ENCODE measurements at places on chromosomes 13 and 19.

DNA sequence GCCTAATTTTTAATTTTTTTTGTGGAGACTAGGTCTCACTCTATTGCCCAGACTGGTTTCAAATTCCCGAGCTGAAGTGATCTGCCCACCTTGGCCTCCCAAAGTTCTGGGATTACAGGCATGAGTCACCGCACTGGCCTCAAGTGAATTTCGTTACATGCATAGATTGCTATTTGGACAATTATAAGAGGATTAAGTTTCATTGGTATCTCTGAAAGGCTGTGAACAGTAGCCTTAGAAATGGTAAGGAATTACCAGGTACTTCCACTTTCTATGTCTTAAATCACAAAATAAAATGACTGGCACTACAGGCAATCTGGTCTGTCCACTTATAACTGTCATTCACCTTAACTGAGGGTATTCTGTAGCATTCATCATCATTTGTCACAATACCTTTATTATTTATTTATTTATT, 2.9 kb upstream of the CCDC9 start:
- no peak overlapping the region for H3K27ac ChIP-seq
- H3K4me1 ChIP-seq = peaks cover 10% of the 10 kb centered on the region
- H3K4me3 ChIP-seq = no peak overlapping the region
- DNase-seq = no peak

- no peaks in the 10 kb centered on the region for H3K4me1 ChIP-seq
- H3K36me3 ChIP-seq = no peaks in the 10 kb centered on the region
- H3K4me3 ChIP-seq = no peak overlapping the region
- DNase-seq = no peak
- H3K27ac ChIP-seq = no peak overlapping the region
Observed at GRCh38 chr13:37106642-37107041, 1.2 kb upstream of the CSNK1A1L start.

- no peaks in the 10 kb centered on the region for H3K27me3 ChIP-seq
- H3K4me1 ChIP-seq = no peaks in the 10 kb centered on the region
- no peak for DNase-seq
Observed at GRCh38 chr13:42653679-42654078, 79.7 kb downstream of the TNFSF11 start.

- H3K27me3 ChIP-seq = no peaks in the 10 kb centered on the region
- H3K4me3 ChIP-seq = no peak overlapping the region
- DNase-seq = no peak
- H3K36me3 ChIP-seq = no peaks in the 10 kb centered on the region
- H3K4me1 ChIP-seq = no peaks in the 10 kb centered on the region
Observed at GRCh38 chr19:33260628-33261418, 35.2 kb upstream of the SLC7A10 start.

- H3K27ac ChIP-seq = no peak overlapping the region
- no peak overlapping the region for H3K4me3 ChIP-seq
- no peaks in the 10 kb centered on the region for H3K27me3 ChIP-seq
- no peaks in the 10 kb centered on the region for H3K36me3 ChIP-seq
- no peaks in the 10 kb centered on the region for H3K4me1 ChIP-seq
- DNase-seq = no peak
Observed at GRCh38 chr19:33368074-33368864, 5.2 kb upstream of the CEBPG start.

- H3K27ac ChIP-seq = no peak overlapping the region
- H3K4me1 ChIP-seq = no peaks in the 10 kb centered on the region
- DNase-seq = peak; percentile 17
- H3K27me3 ChIP-seq = no peaks in the 10 kb centered on the region
Observed at GRCh38 chr19:29375429-29376119, 150.2 kb upstream of the VSTM2B start.

DNA sequence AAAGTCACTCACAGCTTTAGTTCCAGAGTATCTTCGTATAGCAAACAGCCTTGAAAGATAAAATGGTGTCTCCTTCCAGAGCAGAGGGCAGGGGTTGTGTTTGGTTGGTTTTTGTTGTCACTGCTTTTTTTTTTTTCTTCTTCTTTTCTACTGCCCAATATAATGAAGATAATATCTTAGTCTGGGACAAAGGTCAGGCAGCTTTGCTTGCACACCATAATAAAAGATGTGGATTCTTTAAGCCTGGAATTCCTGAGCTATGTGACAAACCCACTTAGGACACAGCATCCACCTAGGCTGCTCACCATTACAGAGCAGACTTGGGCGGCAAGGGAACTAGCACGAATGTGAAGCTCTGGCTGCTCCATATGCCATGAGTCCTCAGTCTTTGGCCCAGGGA, 165.6 kb upstream of the MIR17HG start:
- no peaks in the 10 kb centered on the region for H3K36me3 ChIP-seq
- no peak overlapping the region for H3K4me3 ChIP-seq
- no peaks in the 10 kb centered on the region for H3K4me1 ChIP-seq

- H3K27me3 ChIP-seq = no peaks in the 10 kb centered on the region
- no peak for DNase-seq
- no peaks in the 10 kb centered on the region for H3K4me1 ChIP-seq
- H3K27ac ChIP-seq = no peak overlapping the region
- no peak overlapping the region for H3K4me3 ChIP-seq
Observed at GRCh38 chr13:51276636-51277035, 54.4 kb downstream of the FAM124A start.

DNA sequence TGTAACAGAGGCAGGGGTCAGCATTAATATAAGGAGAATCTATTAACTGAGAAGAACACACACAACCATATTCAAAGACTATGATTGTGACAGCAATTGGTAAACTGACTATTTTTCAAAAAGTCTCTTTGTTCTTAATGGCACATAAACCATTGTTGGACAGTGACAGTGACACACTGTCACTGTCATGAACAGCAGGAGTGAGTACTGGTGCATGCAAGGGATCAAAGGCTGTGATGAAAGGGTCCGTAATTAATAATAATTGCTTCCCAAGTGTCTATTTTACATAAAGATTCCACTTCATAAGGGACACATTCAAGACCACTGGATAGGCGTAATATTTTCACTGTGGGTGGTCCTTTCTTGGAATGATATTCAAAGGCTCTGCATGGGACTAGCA, 50.7 kb downstream of the LHFPL6 start:
- no peaks in the 10 kb centered on the region for H3K36me3 ChIP-seq
- no peak overlapping the region for H3K4me3 ChIP-seq
- no peak overlapping the region for H3K27ac ChIP-seq
- H3K27me3 ChIP-seq = no peaks in the 10 kb centered on the region
- no peaks in the 10 kb centered on the region for H3K4me1 ChIP-seq
- no peak for DNase-seq
